LHCN-M2 (cell line): ENCODE measurements at places on chromosomes 12 and 14. TPM values are rescaled to one million over a fixed set of nuclear protein-coding genes. Genes with fewer than 3 reads are reported as not detected.

DNA sequence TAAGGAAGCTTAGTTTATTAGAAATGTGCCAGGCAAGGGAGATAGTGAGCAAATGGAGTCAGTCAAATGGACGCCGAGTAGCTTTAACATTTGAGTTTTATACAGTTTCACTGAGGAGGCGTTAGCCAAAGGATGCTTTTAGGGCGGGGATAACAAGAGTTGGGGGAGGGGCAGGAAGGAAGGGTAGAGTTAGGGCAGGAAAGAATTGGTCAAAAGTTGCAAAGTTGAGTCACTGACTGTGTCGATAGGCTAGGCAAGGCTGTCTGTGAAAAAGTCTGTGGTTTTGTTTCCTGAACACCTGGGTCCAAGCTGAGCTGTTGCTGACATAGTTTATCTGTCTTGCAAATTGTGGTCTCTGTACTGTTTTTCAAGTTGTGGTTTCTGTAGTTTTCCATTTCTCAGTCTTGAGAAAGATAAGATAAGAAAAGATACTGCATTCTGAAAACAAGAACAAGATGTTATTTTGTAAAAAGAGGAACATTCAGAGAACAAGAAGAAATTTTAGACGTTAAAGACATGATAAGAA is 62.6 kb upstream of the RESF1 start:
- peak; percentile 11 for DNase-seq

DNA sequence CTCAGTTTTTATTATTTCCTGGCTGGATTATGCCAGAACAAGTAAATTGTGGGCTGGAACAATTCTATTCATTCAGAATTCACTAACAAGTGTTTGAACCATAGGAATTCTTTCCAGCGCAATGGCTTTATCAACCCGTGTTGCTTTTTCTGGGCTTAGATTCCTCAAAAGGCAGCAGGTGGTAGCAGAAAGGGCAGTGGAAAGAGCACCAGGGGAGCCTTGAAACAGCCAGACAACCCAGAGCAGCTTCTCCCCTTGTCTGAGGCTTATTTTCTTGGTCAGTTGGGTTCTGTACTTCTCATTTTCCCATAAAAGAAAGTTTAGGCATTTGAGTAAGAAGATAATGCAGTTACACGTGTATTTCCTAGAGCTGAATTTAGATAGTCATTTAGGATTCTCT is 130.7 kb downstream of the OTOGL start:
- DNase-seq, result peak; percentile 46

- DNase-seq, result no peak
These were observed 13.9 kb downstream of the NKX2-1 start for GRCh38 chr14:36505892-36506731.

- DNase-seq, result peak; percentile 65
These were observed 2.3 kb downstream of the MEG3 start for GRCh38 chr14:100828031-100828769.

Gene KLRD1
- not detected in 2 replicates for total RNA-seq
